ENCODE measurements at places on chromosomes 3 and 15.
A peak's percentile ranks its signal among the peaks of the same experiment; 100 is the strongest.

DNA sequence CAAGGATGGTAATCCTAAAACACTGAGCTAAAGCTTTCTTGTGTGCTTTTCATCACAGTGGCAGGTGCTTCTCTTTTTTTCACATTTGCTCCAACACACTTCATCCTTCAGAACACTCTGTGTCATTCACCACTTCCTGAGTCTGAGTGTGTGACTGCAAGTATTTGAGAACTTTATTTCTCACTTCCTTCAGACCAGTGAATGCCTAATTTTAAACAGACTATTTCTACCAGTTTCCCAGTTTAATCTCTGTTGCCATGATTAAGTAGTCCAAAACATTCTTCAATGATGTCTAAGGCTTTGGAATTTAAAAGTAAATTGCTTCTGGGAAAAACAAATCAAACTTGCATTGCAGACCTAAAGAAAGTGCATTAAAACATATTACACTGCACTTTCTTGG is 541.2 kb downstream of the RBMS3 start:
- DNase-seq, result no peak

DNA sequence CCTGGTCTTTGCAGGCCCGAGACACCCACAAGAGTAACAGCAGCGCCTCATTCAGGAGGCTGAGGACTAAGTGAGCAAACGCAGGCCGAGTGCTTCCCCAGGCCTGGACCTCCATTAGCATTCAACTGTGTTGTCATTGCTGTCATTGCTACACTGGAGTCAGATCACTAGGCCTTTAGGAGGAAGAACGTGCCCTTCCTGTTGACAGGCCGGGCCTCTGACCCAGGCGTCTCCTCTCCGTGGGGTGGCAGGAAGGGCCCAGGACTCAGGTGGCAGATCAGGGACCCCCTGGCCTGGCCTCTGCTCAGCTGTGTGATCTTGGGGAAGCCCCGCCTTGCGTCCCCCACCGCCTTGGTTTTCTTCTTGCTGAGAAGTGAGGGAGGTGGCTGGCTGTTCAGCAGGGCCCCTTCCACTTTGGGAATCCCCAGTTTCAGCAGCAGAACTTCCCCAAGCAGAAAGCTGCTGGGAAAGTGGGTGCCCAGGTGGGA is 19.1 kb downstream of the ZDHHC19 start:
- DNase-seq, result peak; percentile 84

DNA sequence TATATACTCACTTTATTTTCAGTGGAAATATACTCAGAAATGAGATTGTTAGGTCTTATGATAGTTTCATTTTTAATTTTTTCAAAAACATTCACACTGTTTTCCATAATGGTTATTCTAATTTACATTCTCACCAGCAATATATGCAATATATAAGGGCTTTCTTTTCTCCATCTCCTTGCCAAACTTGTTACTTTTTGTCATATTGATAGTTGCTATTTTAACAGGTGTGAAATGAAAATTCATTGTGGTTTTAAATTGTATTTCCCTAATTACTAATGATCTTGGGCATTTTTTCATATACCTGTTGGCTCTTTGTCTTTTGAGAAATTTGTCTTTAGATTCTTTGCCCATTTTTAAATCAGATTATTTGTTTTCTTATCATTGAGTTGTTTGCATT is 325.2 kb downstream of the DIPK2A start:
- DNase-seq, result no peak

DNA sequence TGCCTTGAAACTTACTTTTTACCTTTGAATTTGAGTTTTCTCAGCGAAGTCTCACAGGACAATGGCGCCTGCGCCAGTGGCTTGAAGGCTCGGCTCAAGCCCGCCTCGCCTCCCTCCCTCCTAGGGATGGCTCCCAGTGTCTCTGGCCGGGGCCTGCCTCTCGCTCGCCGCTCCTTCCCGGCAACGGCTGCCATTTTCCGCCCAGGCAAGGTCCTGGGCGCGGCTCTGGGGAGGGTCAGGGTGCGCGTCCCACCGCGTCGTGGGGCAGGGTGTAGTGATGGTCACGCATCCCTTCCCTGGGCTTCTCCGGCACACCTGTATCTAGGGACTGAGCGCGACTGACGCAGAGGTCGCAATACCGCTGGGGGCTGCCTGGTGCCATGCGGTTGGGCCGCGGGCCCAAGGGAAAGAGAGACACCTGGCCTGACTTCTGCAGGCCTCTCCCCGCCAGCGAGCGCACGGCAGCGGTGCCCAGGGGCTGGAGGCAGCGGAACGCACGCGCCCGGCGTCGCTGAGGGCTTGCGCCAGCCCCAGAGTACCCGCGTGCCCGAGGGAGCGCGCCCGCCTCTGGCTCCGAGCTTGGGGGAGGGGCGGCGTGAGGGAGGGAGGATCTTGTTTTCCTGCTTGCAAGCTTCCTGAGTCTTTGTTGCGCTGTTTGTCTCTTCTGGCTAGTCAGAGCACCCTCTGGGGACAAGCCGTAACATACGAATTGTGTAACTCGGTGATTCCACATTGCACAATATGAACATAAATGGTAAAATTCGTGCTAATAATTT is 20.7 kb upstream of the FEM1B start:
- DNase-seq, result peak; percentile 98

GRCh38 chr3:181326637-181327223 is 337.2 kb upstream of the DNAJC19 start:
- DNase-seq, result peak; percentile 48

DNA sequence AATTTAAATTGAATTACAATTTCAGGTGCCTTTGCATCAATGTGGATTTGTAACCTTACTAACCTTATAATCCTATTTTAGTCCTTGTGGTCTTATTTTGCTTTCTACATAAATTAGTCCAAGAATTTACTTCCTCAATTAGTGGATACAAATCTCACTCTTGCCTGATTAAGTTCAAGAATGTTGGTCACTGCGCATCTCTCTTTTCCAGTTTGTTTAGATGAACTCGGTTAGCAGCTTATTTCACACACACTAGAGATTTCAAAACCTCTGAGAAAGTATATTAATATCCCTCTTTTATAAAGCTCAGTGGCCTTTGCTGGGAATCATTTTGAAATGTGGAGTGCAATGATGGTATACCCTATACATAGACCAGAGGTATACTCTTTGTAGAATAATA is 243.4 kb downstream of the DTWD1 start:
- no peak for DNase-seq

DNA sequence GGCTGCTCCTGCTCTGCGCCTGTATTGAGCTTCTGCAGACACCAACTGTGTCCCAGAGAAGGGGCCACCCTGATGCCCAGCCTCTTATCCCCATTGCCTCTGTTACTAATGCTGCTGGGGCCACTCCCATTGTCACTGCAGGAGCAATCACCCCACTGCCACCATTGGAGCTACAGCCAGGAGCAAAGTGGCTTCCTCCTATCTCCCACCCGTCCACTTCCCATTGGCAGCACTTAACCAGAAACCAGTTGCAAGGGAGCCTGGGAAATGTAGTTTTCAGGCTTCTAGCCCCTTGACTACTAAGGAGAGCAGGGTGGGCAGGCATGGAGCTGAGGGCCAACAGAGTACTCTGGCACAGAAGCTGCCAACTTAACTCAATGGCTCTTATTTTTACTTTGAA is 55.9 kb upstream of the KLF13 start:
- DNase-seq, result peak; percentile 84

DNA sequence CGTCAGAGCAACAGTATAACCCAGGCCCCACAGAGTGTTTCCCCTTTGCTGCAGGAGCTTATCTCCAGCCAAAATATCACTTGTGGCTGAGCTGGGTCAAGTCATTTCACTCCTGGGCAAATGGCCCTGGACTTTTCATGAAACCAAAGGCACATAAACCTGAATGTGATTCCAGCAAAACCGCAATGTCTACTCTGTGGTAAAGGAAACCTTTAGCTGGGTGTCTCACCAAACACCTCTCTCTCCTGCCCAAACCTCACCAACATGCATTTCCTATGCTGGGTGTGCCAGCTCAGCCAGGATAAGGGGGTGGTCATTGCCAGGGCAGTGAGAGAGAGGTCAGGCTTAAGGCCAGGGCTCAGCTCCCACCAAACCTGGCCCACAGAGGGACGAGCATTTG is 67.4 kb downstream of the GTPBP8 start:
- no peak for DNase-seq

DNA sequence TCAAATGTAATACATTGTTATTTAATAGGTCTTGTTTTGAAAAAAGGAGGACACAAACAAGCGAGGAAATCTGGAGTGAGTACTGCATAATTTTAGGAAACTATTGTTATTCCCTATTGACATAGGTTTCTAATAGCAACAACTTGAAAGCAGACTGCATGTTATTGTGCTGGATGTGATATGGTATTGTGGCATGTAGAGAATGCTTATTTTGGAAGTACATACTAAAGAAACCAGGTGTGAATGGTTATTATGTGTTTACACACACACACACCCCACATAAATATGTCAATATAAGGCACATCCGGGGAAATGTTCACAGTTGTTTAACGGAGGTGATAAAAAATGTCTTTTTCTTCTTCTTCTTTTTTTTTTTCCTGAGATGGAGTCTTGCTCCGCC is 5.9 kb upstream of the MORF4L1 start:
- no peak for DNase-seq

- DNase-seq, result no peak
These were observed 17.1 kb upstream of the EHHADH start for GRCh38 chr3:185270956-185271332.

GRCh38 chr3:18732474-18732873 is 307.3 kb upstream of the SATB1 start:
- DNase-seq, result no peak
